ENCODE measurements at places on chromosomes 1 and 21.
A peak's percentile ranks its signal among the peaks of the same experiment; 100 is the strongest.

- DNase-seq, result no peak
Observed at GRCh38 chr1:29860056-29860455, 623.7 kb downstream of the PTPRU start.

DNA sequence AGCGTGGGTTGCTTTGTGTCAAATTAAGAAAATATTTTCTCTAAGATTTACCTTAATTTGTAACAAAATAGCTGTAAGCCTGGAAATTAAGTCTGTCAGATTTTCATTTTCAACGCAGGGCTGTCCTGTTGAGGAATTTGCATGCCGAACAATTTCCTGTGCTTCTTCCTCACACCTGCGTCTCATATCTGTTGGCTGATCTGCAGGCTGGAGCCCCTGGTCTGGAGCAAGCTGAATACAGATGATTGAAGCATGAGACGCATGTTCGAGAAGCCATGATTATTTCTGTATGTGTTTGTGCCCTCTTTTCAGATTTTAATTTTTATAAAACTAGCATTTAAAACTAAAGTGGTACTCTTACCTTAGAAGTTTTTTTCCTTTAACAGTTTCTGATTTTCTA lies 9.8 kb downstream of the MIXL1 start:
- no peak for DNase-seq

DNA sequence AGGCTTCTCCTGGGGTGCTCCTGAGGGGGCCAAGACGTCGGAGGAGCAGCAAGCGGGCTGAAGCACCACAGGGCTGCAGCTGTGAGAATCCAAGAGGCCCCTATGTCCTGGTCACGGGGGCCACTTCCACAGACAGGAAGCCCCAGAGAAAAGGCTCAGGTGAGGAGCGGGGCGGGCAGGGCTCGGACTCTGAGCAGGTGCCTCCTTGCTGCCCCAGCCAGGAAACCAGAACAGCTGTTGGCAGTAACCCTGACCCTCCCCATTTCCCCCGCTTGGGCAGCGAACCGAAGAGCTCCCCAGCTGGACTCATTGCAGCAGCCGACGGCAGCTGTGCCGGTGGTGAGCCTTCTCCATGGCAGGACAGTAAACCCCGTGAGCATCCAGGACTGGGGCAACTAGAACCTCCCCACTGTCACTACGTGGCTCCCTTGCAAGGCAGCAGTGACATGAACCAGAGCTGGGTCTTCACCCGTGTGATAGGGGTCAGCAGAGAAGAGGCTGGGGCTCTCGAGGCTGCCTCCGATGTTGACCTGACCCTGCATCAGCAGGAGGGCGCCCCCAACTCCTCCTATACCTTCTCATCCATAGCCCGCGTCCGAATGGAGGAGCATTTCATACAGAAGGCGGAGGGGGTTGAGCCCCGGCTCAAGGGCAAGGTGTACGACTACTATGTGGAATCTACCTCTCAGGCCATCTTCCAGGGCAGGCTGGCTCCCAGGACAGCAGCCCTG lies 625 bp downstream of the KLHDC7A start:
- no peak for DNase-seq

GRCh38 chr1:200405264-200405663 lies 4.6 kb downstream of the ZNF281 start:
- DNase-seq, result peak; percentile 73

DNA sequence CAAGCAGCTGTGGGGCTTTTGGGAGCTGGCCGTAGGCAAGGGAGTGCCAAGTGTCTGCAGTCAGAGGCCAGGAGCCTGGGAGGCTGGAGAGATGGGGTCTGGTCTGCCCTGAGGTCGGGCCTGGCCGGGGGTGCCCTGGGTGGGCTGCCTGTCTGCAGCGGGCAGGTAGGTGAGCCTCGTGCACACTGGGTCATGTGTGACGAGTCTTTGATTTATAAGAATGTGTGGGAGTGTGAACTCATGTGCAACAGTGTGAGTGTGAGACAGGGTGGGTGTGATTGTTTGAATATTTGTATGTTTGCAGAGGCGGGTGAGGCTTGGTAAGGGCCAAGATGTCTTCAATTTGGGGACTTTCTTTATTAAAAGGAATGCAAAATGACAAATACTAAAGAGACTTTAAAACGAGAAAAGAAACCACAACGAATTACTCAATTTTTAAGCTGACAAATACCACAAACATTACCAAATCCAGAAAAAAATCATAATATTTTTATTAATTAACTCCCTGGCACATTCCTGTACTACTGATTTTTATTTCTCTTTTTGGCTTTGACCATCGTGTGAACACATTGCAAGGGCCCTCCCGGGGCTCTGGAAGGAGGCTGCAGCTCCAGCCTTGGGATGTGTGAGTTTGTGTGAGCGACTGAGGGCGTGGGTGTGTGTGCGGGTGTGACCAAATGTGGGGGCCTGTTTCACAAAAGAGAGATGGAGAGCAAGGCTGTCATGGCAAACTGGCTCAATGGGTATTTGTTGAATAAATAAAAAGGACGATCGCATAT lies 110.3 kb upstream of the WNT4 start:
- no peak for DNase-seq

DNA sequence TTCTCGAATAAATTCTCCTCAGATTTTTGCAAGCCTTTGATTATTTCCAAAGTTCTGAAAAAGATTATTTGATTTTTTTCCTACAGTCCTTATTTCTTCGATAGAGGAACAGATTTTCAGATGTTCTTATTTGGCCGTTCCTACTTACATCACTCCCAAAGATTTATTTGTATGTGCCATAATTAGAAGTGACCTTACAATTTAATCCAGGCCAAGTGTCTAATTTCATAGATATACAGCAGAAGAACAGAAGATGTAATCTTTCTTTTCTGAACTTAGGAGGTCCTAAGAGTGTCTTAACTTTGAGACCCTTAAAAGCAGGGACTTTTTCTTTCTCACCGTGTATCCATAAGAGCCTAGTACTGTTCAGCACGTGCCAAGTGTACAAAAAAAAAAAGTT lies 46.3 kb downstream of the MAP10 start:
- no peak for DNase-seq

DNA sequence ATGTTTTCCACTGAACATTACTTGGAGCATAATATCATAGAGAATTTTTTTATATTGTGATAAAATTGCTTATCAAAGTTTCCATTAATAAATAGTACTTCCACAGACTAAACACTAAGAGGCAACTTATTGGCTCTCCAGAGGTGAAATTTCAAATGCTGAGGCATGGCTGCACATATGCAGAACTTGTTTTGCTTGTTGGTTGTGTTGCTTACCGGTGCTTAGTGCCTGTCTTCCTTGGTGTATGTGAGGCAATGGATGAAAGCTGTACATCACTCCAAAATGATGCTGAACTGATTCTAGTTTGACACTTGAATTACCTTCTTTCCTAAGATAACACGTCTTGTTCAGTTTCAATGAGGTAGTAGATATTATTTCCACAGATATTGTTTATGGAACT lies 29.8 kb upstream of the GPR52 start:
- no peak for DNase-seq

DNA sequence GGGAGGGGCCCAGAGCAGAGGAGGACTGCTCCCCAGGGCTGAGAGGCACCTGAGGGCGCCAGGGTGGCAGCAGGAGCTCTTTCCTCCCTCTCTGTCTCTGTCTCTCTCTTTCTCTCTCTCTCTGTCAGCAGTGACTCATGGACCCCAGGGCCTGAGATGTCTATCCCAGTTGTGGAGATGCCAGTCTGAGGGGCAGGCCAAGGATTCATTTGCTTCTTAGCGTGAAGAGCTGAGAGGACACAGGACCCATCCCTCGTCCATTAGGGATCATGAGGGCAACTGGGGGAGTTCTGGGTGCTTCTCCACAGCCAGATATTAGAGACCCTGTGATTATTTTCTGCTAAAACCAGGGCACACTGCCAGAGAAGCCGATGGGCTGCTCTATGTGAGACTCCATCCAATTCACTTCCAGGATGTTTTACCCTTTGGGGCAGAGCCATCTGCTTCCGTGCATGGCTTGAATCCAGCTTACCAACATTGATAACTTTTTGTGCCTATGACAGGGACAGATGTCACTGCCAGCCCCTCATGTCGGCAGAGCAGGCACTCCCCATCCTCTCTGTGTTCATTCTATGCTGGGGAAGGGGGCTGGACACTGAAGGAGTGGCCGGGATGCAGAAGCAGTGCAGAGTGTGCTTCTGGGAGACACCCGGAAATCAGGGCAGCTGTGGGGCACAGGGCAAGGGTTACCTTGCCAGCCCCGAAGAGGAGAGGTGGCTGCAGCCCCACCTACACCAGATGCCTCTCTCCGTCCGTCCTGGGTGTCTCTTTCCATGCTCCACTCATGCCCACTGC lies 4.1 kb upstream of the PCBP3 start:
- no peak for DNase-seq

- peak; percentile 32 for DNase-seq
Observed at GRCh38 chr1:40044110-40044509, 3.6 kb downstream of the CAP1 start.

GRCh38 chr1:246214708-246215509 lies 292.2 kb downstream of the SMYD3 start:
- peak; percentile 97 for DNase-seq

DNA sequence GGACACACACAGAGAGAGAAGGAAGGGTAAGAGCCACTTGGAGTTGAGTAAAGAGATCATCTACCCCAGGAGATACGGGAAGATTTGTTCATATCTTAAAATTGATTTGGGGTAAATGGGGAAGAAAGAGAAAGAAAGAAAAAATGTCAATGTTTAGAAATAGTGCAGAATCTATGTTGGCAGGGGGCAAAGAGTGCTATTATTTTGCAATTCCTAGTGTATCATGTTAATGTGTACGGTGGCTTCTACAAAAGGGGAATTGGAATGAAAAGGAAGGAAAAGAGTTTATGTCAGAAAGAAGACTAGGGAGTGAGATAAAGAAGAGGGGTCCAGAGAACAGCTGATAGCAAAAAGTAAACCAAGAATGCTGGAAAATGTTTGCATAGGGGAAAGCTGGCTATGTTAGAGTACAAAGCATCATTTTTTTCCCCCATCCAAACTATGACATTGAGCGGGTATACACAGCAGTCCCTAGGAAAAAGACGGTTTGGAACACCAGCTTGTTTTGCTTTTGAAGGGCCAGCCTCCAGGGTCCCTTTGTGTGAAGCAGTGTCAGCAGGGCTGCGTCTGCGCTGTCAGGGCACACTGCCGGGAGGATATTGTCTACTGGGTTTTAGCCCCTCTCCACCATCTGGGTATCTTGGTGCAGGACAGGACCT lies 10.8 kb downstream of the LRRC8D start:
- no peak for DNase-seq

GRCh38 chr1:93384656-93385055 lies 38.9 kb downstream of the DR1 start:
- no peak for DNase-seq

DNA sequence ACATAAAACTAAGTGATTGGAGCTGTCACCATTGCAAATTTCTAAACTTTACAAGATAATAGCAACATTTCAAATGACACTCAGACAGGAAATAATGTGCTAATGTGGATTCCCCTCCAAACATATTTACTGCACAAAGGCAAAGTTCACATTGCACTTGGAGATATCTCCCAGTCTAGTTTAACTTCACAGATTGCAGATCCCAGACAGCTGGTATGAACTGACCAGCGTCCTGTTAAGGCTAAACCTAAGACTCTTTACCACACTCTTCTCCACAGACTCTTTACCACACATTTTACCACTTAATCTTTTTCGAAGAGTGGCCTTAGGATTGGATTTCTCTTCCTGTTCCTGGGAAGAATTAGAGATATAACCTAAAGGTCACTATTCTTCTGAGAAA lies 40.6 kb upstream of the HSD3B1 start:
- DNase-seq, result no peak

DNA sequence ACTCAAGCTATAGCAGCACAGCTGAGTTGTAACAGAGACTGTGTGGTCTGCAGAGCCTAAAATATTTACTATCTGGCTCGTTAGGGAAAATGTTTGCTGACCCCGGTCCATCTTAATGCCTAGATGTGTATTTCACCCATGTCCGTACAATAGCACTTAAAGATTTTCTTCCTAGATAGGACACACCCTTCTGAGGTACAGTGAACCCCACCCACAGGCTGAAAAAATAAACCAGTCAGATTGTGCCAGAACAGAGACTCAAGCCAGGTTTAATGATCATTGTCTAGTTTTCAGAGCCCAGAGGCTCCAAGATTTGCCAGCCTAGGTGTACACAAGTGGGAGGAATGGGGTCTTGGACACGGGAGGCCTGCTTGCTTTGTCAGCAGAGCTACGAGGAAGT lies 5.6 kb downstream of the AMIGO1 start:
- DNase-seq, result no peak
